ENCODE measurements at places on chromosomes 1 and 21. TPM values are rescaled to one million over a fixed set of nuclear protein-coding genes. Genes with fewer than 3 reads are reported as not detected.

DNA sequence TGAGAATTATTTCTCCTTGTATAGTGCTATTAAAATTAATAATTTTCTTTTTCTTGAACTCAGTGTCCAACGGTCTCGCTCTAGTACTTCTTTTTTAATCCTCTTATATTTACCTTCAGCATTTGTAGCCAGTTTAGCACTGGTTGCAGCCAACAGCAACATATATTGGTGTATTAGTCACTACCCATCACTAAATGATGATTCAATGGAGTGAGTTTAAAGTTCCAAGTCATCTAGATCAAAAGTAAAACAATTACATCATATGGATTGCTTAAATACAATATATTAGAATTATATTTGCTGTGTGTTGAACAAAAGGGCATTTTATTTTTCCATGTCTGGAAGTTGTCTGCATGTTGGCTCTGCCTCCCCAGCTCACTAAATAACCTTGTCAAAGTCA is 591.8 kb downstream of the ADGRL2 start:
- DNase-seq = peak; percentile 13

DNA sequence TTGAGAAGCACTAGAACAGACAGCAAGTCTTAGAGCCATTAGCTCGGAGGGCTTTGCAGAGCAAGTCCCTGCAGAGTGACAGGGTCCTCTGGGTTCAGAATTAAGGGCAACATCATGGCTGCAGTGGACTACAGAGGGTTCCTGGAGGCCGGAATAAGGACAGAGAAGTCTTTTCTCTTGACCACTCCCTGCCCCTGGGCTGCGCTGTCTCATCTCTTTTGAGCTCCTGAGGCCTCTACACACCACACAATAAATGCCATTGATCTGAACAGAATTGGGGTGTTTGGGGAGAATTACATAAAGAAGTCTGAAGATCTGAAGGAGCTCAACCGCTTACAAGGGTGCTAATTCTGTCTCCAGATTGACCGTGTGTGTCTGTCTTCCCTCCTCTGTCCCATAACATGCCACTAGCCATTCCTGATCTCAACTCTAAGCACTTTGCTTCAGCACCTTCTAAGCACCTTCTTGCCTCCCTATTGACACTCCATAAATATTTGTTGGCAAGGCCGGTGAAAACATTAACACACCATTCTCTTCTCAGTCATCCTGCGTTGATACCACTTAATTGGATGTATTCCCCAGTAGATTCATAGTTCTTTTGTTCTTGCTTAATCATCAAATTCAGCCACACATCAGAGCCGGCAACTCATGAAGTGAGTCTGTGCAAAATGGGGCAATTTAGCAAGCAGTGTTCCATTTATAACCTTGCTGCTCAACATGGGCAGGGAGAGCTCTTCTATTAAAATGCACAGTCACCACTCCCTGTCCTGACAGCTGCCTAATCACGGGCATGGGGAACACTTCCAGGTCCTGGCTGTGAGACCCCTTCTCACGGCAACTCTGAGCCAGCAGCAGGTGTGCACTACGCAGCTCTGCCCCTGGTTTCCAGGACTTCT is 49.7 kb downstream of the NMNAT2 start:
- no peak for DNase-seq

DNA sequence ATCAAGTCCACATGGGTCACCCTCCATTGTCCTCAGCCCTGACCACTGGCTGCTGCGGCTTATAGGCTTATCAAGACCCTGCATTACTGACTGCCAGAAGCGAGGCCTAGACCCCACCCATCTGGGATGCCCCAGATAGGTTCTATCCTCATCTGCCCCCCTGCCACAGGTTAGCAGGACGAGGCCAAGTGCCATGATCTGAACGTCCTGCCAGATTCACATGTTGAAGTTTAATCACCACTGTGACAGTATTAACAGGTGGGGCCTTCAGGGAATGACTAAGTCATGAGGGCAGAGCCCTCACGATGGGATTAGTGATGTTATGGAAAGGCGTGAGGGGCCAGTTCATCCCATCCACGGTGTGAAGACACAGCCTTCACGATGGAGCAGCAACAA is 6.2 kb upstream of the CPLANE2 start:
- DNase-seq = peak; percentile 26

DNA sequence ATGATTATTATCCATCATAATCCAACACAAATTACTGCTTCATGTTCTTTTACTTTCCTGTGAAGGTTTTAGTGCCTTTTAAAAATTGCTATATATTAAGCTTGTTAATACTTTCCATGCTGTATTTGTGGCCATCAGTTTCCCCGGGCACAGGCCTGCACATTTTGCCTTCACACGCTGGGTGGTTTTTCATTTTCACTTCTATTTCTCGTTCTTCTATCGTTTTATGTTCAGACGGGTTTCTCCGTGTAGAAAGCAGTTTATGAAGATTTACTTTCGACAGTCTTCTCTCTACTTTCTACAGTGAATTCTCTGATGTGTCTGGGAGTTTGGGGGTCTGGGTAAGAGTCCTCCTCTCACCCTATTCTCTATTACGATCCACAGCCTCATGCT is 9.5 kb downstream of the RUNX3 start:
- no peak for DNase-seq

- DNase-seq = no peak
Observed at GRCh38 chr1:37105911-37106310, 71.6 kb upstream of the GRIK3 start.

- DNase-seq = no peak
Observed at GRCh38 chr1:153396461-153396860, 5.6 kb upstream of the S100A8 start.

DNA sequence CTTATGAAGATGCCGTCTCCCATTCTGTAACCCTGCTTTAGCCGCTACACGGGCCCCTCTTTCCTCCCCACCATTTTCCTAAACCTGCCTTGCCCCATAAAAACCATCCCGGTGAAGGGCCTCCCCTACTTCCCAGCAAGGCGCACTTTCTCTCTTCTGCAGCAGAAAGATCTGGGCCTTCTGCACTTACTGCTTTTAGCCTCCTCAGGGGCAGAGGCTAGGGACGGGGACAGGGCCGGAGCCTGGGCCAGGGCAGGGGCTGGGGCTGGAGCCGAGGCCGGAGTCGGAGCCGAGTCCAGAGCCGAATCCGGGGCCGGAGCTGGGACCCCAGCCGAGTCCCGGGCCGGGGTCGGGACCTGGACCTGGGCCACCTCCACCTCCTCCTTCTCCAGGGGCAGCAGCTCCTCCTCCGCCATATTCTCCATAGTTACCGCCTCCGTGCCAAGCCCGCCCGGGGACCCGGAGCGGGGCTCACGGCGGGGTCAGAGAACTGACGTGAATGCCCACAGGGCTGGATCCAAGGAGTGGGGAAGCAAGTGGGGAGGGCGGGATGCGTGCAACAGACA is 382 bp downstream of the TRMT1L start:
- peak; percentile 23 for DNase-seq

- DNase-seq = no peak
Observed at GRCh38 chr1:54284781-54285529, 85.0 kb downstream of the MRPL37 start.

DNA sequence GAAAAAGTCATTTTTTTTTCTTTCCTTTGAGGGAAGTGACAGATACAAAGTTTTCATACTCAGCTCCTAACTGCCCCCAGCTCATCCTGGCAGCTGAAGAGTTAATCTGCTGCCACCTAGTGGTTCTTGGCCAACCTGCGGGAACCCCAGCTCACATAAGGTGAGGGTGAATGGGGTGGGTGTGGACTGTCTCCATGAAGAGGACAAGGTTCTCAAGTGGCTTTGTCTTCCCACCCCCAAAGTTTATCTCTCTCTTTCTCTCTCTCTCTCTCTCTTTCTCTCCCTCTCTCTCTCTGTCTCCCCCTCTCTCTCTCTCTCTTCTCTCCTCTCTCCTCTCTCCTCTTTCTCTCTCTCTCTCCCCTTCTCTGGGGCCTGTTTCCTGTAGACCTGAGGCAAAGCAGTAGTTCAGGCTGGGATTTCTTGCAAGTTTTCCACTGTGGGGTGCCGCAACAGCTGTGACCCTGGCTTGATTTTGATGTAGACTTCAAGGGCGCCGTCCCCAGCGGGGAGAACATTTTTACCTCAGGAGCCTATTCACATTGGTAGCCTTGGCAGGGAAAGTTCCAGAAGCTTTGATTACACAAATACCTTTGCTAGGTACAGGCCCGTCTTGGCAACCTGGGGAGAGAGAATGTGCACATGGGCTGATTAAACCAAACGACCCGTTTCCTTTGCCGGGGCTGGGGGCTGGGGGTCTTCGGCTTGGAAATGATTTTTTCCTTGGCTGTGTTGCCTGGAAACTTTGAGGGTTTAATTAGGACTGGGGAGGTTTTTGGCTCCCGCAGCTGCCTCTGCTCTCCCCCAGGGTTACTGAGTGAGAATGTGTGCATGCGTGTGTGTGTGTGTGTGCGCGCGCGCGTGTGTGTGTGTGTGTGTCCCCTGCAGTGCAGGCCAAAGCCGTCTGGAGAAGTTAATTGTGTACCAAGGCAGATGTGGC is 135.9 kb downstream of the TM2D1 start:
- peak; percentile 46 for DNase-seq

DNA sequence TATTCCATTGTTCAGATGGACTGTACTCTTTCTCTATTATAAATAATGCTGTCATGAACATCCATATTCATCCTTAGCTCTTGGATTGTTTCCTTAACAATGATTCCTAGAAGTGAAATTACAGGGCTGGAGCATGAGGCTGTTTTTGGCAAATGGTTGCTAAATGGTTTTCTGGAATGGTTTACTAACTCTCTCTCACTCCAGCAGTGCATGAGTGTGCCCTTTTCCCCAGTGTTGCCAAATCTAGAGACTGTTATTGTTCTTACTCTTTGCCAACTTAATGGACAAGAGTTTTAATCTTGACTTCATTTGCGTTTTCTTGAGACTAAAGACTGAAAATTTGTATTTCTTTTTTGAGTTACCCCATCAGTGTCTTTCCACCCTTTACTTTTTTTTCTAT is 113.0 kb downstream of the PAPPA2 start:
- no peak for DNase-seq

DNA sequence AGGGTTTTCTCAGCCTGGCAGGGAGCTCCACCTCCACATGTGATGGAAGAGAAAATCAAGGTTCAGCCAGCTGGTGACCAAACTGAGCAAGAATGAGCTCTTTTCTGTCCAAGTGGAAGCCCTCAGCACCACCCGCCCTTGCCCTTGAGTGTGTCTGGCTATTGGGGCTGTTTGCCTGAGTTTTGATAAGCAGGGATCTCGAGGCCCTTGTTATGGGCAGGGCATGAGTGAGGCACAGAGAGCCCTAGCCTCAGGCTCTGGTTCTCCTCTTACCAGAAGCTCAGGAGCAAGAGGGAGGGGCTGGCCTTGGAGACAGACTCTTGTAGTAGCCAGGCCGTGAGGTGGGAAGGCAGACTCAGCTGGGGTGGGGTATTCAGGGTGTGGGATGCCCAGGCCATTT is 37.5 kb upstream of the ARF1 start:
- DNase-seq = no peak

GRCh38 chr1:20684050-20684620 is 23.0 kb upstream of the DDOST start:
- no peak for DNase-seq

DNA sequence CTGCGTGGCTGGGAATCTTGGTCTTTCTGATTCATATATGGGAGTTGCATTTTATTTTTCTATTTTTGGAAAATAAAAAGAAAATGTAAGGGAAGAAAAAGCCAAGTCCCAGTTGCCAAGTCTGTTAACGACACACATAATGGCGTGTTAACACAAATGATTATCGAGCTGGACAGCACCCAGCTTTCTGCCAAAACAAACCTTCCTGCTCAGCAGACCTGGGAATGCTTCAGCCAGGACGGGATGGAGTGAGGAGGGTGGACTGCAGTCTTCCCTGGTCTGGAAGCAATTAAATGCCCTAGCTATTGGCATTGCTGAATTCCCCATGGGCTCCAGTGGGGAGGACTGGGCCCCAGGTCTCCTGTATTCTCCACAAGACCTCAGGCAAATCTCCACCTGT is 184.2 kb upstream of the USP24 start:
- DNase-seq = no peak

DNA sequence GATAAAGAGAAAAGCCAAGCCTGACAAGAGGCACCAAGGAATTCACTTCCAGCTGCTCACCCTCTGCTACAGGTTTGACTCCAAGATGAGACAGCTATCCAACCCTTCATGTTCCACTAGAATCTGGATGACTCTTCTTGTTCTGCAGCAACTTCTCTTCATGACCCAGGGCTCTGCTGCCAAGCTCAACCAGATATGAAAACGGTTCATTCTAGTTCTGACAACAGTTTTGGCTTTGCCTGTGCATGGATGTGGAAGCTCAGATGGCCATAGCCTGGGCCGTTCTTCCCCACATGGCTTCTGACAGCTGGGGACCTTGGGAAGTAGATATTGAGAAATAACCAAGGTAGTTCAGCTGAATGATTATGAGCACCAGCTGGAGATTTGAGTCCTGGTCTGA is 13.7 kb downstream of the PI4KB start:
- no peak for DNase-seq

GRCh38 chr1:150269451-150269850 is 635 bp upstream of the APH1A start:
- DNase-seq = no peak

- DNase-seq = no peak
Observed at GRCh38 chr1:24336075-24336474, 16.9 kb downstream of the GRHL3 start.

- peak; percentile 47 for DNase-seq
Observed at GRCh38 chr1:184649451-184649888, 105.2 kb downstream of the EDEM3 start.

GRCh38 chr1:55347866-55348265 is 132.7 kb upstream of the USP24 start:
- no peak for DNase-seq

GRCh38 chr1:21254335-21254951 is 35.8 kb downstream of the ECE1 start:
- DNase-seq = peak; percentile 39

DNA sequence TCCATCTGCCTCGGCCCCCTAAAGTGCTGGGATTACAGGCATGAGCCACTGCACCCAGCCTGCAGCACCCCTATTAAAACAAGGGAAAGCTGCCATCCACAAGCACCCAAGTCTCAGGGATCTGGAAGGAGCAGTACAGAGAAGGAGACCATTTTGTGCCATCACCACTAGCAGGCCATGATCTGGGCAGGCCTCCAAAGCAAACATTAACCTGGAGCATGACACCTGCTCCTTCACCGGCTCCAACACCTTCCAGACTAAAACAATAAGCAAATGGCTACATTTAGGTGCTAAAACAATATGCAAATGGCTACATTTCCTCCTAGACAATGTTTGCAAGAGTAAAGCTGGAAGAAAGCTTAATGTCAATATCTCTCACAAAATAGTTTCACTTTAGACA is 16.7 kb downstream of the MEAF6 start:
- DNase-seq = no peak

GRCh38 chr1:169103480-169103893 is 3.0 kb upstream of the ATP1B1 start:
- DNase-seq = no peak

- no peak for DNase-seq
Observed at GRCh38 chr1:199815947-199816346, 211.6 kb upstream of the NR5A2 start.

Gene COG2
- total RNA-seq = 20.4 TPM

Gene CLCA1
- total RNA-seq = not detected

Gene FYB2
- not detected for total RNA-seq

Gene CFAP45
- total RNA-seq = 1.2 TPM

Gene CAMK1G
- total RNA-seq = not detected

Gene MRPS15
- 80.3 TPM for total RNA-seq

Gene SLC44A5
- total RNA-seq = not detected

Gene ATP13A2
- total RNA-seq = 211 TPM

Gene PLOD1
- 355 TPM for total RNA-seq

Gene VHLL
- total RNA-seq = not detected

Gene CALML6
- 0.11 TPM for total RNA-seq

Data from LHCN-M2 (cell line).